ENCODE measurements at places on chromosomes 1 and 21.

DNA sequence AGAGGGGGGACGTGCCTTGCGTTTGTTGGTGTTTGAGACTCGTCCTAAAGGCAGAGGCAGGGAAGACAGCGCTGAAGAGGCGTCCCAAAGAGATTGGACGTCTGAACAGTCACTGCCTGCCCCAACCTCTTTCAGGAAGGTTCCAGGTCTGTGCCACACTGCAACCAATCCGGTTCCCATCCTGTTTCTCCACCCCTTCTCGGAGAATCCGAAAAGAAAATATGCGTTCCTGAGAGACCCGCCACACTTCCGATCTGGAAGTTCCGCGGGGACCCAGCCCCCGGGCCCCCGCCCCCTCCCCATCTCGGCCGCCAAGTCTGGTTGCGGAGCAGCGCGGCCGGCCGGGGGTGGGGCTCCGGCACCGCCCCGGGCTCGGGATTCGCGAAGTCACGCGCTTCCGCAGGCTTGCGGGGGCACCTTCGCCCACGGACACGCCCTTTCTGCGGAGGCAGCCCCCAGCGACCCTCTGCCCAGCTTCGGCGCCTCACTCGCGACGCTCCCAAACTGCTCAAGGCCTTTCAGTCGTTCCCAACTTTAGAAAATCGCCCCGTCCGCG is 124.5 kb upstream of the DPYD start:
- DNase-seq = no peak

- no peak for DNase-seq
These were observed 31.0 kb upstream of the CLDN14 start for GRCh38 chr21:36510911-36511310.

- no peak for DNase-seq
These were observed 58.5 kb downstream of the PHACTR4 start for GRCh38 chr1:28428012-28428411.

DNA sequence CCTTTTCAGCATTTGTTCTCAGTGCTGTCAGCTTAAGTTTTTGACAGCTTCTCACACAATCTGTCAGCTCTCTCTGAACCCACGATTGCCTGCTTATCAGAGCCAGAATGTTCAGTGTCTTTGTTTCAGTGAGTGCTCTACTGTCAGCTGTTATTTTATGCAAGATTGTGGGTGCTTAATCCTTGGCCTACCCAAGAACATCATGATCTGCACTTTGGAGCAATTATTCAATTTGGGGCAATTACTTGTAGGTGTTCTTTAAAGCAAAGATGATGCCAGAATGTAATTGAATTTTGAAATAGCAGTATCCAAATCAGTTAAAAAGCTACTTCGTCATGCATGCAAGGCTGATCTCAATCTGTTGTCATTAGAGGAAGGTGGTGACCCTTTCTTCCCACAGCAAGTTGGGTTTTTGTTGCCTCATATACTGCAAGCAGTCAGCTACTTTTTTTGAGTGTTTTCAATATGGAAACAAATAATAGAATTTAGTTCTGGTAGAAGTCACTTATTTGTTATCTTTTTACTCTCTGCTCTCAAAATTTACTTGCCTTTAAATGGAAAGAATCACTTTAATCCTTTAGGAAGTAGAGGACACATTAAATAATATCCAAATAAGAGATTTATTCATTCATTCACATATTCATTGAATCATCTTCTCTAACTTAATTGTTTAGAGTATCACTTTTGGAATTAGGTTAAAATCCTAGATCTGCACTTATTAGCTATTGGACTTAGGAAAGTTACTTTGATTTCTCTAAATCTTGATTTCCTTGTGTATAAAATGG is 253.5 kb upstream of the CACYBP start:
- DNase-seq = no peak

DNA sequence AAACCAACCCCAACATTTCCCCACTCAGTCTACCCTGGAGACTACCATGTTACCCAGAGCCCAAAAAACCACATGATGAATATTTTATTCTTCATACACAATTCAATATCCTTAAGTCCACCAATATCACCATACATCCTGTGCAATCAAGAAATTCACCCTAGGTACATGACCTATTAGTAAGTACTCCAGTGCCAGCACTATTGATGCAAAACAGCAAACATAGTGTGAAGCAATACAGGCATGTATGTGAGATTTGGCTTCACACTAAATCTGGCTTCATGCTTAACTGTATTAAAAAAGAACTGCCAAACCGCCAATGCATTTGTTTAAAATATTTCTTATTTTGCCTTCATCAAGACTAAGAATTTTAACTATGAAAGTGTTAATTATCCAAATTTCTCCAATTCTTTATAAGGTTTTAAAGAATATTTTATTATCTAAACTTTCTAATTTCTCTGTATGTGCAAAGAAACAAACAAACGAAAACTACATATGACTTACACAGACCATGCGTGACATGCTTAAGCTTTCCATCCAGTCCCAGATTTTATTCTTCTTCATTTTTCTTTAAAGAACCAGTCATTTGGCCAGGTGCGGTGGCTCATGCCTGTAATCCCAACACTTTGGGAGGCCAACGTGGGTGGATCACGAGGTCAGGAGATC is 22.4 kb upstream of the TMEM125 start:
- DNase-seq = no peak

DNA sequence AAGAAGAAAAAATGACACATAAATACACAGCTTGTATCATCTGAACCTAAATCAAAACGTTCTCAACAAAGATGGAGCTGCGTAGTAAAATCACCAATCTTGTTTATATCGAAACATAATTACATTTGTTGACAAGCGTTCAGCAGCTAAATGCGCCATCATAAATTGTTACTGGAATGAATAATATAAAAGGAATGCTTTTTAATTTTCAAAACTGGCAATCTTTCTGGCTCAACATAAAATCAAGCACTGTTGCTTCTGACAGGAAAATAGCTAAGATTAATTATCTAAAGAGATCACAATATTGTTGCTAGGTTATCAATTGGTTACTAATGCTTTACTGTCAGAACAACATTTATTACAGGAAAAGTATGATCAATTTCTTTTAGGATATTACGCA is 181.5 kb downstream of the GPATCH2 start:
- no peak for DNase-seq

- DNase-seq = no peak
These were observed 52.5 kb downstream of the SIM2 start for GRCh38 chr21:36751383-36751782.

- DNase-seq = no peak
These were observed 6.0 kb downstream of the TRIT1 start for GRCh38 chr1:39877231-39877778.

GRCh38 chr1:208855403-208855802 is 611.2 kb upstream of the PLXNA2 start:
- DNase-seq = no peak
